Activated naive CD4-positive, alpha-beta T cell (primary cell): ENCODE measurements at places on chromosomes 7 and 10.

GRCh38 chr7:82376739-82377138 lies 66.8 kb downstream of the CACNA2D1 start:
- no peak for DNase-seq

DNA sequence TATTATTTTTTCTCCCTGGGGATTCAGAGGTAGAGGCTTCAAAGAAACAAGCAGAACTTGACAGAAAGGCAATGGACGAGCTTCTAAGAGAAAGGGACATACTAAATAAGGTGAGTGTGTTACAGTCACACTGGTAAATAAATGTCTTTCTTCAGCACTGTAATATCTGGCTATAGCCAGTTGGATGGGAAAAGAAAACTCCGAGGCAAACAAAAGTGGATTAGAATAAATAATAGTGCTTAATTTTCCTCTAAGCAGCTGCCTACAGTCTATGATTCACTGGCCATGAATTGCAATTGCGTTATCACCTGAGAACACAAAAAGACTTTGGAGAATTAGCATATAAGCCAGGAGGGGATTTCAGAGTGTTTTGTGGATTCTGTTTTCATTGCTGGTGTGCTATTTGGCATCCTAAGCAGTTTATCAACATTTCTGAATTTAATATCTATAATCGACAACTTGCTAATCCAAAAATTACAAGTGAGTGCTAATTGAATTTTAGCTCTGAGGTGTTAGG lies 23.2 kb downstream of the CFAP58 start:
- no peak for DNase-seq

DNA sequence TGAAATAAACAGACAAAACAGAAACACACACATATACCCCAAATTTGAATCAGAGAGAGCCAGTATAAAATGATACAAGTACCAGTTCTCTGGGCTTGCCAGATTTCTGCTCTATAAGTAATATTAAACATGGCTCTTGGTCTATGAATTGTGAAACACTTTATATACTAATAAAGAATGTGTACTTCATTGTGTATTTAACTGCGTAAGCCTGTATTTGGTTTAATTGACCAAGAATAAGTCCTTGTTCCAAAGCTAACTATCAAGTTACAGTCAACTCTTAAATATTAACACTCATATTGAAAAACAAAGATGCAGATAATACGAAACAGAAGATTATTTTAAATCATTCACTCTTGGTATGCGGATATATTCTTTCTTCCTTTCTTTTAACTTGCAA lies 8.7 kb downstream of the FGFR2 start:
- no peak for DNase-seq

DNA sequence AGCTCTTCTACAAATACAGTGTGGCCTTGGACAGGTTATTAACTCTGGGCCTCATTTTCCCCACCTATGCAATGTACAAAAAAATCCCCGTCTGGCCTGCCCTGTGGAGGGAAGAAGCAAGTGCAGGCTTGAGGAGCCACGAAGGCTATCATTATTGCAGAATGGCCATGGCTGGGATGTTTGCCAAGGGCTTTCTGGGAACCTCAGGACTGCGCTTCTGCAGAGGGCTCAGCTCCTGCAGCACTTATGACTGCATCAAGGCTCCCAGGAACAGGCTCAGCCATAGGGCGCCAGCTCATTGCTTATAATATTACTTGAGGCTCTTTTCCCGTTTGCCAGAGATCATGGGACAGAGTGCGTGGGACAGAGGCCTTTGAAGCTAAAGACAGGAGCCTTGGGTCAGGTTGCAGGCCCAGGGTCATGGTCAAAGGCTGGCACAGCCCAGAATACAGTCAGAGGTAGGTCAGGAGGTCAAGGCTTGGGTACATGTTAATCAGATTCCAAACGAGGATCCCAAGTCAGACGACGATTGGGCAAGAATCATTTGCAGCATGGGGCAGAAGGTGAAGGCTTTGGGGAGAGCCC lies 20.6 kb upstream of the C10orf105 start:
- DNase-seq, result no peak

DNA sequence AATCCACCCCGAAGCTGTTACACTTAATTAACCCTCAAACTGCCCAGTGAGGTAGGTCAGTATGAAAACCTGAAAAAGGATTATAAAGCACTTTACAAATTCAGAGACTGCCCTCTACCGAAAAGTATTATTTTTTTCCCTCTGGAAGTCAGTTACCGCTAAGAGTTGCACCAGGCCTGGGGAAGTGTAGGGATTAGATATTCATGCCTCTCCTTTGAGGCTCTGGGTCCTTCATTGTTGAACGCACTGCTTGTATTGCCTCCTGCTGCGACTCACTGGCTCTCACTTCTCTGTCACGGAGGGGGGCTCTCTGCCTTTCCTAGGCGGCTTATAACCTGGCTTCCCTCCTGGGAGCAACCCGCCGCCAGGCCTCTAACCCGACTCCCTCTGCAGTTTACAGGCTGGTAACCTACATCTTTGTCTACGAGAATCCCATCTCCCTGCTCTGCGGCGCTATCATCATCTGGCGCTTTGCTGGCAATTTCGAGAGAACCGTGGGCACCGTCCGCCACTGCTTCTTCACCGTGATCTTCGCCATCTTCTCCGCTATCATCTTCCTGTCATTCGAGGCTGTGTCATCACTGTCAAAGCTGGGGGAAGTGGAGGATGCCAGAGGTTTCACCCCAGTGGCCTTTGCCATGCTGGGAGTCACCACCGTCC lies 2.7 kb downstream of the RHBDD2 start:
- DNase-seq, result no peak

DNA sequence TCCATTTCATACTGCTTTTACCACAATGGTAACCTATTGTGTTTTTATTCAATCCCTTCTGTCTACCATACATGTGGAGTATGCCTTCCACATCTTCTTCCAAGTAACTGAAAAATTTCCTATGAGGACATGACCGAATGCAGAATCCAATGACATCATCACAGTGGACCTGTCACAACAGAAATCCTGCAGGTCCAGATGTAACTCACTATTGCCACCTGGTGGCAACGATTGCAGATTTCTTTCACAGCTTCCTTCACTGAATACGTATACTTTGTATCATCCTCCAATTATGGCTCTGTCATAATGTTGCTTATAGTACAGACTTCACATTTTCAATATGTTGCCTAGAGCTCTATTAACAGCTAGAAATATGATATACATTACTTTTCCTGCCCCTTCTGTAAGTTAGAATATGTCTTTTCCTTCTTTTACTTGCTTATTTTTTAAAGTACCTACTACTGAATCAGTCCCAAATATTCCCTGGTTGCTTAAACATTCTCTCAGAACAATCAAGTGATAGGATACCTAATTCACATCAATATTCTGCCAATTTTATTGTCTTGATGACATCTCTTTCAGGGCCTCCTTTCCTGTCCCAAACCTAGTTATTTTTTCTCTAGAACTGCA lies 45.4 kb downstream of the SLC13A1 start:
- no peak for DNase-seq
